ENCODE measurements at places on chromosomes 13 and 19.

GRCh38 chr13:72141855-72142519, 275.0 kb upstream of the DACH1 start:
- peak; percentile 37 for DNase-seq

GRCh38 chr13:41707194-41707821, 250.0 kb downstream of the RGCC start:
- DNase-seq = peak; percentile 36

DNA sequence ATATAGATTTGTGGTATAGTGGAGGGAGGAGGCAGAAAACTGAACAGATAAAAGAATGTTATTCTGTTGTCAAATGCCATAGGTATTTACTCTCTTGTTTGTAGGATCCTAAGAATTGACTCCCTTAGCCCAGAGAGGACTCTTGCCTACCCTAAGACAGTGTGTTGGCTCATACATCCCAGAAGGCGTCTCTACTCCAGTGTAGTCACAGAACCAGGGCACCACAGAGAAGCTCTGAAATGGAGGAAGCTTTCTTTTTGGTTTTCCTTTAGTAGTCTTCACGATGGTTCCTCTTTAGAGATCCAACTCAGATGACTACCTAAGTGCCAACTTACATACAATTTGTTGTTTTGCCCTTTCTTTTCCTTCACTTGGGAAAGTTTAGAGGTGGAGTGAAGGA, 14.0 kb downstream of the GPR183 start:
- DNase-seq = no peak

DNA sequence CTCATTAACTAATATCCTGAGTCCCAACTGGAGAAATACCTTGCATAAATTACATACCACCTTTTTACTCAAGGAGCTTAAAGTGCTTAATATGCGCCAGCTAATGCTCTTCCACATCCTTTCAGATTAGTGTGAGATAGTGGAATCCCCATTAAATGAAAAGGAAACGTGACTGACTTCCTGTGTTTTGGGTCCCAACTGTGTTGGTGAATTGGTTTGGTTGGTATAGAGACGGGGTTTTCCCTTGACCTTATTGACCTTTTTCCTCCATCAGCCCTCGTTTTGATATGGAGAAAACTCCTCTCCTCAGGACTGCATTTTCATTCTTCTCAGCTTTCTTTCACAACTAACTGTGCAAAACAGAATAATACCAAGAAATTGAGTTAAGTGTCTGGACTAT, 163.5 kb downstream of the PAN3 start:
- DNase-seq = no peak

GRCh38 chr13:83048419-83048818, 833.9 kb downstream of the SLITRK1 start:
- DNase-seq = no peak

- no peak for DNase-seq
These were observed 15.3 kb downstream of the SYMPK start for GRCh38 chr19:45847663-45848062.

- DNase-seq = no peak
These were observed 7.2 kb downstream of the ZNF296 start for GRCh38 chr19:45069056-45069455.

DNA sequence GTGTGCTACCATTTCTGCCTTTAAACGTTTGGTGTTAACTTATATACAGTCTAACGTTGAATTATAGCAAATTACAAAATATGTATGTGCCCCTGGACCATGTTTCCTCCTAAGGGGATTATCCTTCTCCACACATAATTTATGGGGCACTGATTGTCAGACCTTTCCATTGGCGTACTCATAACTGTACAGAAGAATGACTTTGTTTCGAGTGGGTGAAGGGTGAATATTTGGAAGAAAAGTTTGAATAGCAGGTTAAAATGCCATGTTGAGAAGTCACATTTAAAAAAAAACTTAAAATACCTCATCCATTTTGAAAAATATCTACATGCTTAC, 58.8 kb downstream of the SLC10A2 start:
- no peak for DNase-seq

DNA sequence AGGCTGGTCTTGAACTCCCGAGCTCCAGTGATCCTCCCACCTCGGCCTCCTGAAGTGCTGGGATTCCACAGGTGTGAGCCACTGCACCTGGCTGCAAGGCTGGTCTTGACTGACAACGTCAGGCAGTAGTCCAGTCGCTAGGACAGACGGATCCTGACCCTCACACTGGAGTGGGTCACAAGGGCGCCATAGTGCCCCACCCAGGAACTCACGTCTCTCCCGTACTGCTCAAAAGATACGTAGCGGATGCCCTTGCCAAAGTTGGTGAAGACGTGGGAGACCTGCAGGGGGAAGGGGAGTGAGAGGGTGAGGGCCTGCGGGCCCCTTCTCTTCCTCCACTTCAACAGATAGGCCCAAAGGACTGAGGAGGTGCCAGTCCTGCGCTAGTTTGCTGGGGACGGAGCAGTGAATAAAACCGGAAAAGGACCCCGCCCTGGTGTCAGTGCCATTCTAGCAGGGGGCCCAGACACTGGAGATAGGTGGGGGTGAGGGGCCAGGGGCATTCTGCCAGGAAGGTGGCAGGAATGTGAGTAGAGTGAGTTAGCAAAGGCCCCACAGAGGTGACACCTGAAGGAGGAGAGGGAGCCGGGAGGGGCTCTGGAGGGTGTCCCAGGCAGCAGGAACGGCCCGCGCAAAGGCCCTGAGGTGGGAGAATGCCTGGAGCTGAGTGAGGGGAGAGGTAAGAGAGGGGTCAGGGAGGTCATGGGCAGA, 11.9 kb downstream of the MRPS12 start:
- no peak for DNase-seq

DNA sequence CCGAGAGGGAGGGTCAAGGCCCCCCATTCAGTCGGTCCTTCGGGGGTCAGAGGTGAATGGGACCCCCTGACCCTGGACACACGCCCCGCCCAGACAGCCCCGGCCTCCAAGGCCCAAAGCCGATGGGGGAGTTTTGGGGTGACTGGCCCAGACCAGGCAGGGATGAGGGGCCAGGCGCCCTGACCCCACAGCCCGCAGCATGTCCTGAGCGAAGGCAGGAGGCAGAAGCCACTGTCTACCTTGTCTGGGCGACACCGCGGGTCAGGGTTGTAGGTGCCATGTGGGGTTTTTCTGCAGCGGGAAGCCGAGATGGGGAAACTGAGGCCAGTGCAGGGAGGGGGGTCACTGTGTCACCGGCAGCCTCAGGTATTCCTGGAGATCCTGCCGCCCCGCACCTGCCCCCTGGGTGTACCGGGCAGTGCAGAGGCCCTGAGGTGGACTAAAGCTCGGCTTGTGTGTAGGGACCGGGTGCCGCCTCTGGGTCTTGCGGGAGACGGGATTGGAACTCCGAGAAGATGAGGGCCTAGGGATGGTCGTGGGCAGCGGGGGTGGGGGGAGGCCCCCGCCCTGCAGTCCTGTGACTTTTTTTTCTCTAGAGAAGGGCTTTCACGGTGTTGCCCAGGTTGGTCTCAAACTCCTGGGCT, 8.5 kb downstream of the ARID3A start:
- DNase-seq = no peak

DNA sequence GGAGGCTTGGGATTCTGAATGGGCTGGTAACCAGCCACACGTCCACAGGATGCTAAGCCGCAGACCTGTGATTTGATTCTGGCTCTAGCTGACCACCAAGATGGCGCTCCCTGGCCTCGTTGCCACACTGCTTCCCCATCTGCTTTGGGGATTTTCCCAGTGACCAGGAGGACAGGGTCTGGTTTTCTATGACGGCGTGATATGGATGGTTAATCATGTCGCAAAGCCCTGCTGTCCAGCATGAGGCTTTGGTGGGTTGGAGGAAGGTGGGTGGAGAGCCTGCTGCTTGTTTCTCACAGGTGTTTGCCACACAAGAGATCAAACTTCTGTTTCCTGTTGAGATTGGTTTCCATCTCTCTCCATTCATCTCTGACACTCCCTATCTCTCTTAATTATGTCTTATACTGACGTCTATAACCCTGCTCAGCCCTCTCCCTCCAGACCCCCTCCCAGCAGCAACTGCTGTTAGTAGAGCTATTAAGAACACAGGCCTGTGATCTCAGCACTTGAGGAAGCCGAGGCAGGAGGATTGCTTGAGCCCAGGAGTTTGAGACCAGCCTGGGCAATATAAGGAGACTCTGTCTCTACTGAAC, 102.7 kb downstream of the SIPA1L3 start:
- DNase-seq = no peak

GRCh38 chr13:113047587-113047986, 58.0 kb upstream of the F7 start:
- DNase-seq = no peak

GRCh38 chr19:10812902-10813404, 23.1 kb downstream of the TMED1 start:
- DNase-seq = no peak

DNA sequence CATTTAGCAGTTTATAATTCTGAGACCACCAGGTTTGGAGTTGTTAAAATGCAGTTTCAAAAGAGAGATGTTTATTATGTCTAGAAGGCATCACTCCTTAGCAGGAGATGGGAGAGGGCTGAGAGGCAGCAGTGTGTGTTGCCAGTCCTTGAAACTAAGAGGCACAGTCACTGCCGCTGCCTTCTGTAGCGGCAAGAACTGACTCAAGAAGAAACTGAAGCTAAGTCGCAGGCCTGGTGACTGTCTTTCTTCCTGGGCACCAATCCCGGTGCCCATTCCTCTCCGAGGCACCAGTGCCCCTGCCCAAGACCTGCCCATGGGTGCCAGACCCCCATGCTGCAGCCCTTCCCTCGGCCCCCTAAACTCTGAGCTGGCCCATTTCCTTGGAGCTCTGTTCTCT, 20.1 kb downstream of the N4BP2L1 start:
- no peak for DNase-seq

- no peak for DNase-seq
These were observed 67.7 kb upstream of the RAP2A start for GRCh38 chr13:97366172-97366688.

DNA sequence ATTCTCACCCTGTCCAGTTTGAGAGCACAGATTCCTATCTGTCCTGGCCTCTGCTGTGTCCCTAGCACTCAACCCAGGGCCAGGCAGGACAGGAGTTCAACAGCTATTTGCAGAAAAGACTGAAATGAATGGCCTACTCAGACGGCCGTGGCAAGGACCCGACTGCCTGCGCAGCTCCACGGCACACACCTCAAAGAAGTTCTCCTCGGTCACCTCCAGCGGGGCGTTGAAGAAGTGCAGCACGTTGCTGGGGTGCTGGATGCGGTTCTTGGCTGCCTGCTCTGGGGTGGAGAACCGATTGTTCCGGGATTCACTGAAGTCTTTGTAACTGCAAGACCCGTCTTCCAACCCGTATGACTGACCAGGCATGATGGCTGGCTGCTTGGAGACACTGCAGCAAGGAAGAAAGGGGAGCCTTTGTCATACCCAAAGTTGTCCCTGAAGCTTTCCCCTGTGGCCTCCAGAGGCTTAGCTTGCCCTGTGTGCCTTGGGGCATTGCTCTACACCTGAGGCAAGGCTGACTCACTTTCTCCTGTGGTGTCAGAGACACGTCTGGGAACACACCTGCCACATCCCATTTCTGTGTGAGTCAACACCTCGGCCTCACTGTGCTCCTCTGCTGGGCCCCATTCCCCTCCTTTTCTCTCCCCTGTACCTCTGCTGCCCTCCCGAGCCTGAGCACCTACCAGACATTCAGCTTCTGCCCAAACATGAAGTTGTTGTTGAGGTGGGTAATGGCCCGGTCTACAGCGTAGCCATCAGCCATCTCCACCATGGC, 6.8 kb upstream of the ECH1 start:
- DNase-seq = no peak

DNA sequence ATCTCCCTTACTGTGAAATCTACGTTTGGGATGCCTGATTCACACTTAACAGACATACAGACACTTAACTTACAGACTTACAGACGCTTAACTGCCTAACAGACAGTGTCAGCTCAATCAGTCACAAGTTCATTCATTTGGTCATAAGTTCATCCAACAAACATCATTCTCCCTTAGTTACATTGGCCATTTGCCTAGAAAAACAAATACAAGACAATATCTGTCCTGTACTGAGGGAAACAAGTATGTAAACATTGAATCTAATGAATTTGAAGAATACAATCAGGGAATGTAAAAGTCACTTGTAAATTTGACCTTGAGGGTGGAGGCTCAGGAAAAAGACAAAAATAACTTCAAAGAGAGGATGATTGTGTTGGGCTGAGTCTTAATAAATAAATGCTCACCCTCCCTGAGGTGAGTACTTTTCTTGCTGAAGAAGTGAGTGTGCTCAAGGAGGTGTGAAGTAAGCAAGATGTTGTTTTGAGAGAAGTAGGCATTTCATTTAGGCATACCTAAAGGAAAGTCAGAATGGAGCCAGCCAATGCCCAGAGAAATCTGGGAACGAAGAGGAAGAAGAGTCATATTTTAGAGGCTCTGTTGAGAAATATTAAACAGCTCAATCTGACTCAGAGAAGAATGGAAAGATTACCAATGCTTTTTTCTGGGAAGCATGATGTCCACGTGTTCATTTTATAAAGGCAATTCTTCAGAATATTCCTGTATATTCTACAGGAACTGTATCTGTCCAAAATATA, 958.4 kb upstream of the SLC10A2 start:
- no peak for DNase-seq

- DNase-seq = no peak
These were observed 1.1 kb upstream of the PROZ start for GRCh38 chr13:113157206-113157928.

DNA sequence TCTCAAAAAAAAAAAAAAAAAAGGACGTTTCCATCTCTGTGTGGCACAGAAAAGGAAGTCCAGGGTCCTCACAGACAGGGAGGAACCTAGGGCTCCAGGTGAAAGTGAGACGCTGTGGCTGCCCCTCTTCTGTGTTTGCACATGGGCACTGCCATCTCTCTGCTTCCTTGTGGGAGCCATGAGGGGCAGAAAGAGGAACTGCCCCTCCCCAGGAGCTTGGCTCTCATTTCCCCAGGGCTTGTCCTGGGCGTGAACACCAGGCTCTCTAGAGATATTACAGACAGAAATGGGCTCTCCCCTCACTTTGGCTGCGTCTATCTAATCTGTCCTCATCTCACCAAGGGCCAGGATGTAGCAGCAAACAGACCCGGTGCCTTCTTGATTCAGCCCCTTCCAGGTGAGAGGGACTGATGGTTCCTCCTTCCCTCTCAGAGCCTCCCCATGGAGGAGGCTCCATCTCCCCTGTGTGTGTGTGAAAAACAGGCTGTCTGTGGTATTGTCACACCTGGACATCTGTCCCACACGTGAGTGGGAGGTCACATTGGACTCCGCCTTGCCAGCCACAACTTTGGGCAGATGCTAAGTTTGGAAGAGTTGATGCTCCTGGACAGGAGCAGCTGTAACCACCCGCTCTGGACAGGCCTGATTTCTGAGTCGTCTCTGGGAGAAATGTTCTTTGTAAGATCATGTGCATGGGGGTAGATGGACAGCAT, 840 bp upstream of the LILRA4 start:
- no peak for DNase-seq

DNA sequence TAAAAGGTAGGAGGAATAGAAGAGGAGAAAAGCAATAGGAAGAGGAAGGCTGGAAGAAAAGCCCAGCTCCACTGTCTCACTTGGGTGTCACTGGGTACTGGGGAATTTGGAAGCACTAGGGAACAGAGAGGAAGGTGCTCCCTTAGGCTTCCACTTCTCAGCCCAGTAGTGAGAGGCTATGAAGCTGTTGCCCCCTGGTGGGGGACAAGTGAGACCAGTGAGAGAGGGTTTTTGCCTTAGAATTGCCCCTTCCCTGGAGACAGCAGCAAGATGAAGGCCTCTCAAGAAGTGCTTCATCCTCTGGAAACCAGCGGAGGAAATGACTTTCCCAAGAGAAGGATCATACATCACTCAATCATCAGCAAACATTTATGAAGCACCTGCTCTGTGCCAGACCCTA, 4.7 kb upstream of the ZNF606 start:
- no peak for DNase-seq

GRCh38 chr13:107713314-107713713, 502.0 kb downstream of the LIG4 start:
- no peak for DNase-seq
